ENCODE measurements at places on chromosomes 1 and 21.

DNA sequence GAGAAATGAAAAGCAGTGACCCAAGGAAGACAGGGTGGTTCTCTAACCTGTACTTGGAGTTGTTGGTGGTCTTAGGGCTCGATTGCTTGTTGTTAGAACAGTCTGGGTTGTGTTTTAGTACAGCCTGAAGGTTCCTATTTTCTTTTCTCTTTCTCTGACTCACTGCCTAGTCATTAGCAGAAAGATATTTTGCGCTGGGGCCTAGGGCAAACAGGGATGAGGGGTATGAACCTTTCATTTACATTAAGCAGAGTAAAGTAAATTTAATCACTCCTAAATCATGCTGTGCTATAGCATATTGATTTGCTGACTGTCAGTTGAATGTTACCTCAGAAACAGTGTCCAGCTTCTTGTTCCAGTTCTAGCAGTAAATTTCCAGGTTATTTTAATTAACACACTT lies 197.2 kb downstream of the RWDD3 start:
- no peak for DNase-seq

GRCh38 chr21:21631961-21632360 lies 633.8 kb downstream of the NCAM2 start:
- DNase-seq = no peak

GRCh38 chr21:42427809-42428419 lies 24.2 kb downstream of the UBASH3A start:
- no peak for DNase-seq

DNA sequence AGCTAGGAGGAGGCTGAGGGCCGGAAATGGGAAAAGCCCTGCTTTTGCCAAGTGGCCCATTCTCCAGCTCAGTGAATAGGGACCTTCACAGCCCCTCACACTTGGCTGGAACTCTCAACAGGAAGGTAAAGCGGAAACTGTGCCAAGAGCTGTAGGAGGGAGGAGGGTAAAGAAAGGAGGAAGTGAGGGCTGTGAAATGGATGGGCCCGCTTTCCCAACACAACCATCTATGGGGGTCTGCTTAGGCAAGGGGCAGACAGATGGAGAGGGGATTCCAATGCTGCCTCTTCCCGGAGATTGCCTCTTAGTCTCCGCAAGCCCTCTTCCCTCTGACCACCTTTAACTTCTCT lies 5.2 kb downstream of the INKA2 start:
- no peak for DNase-seq

All from epithelial cell of proximal tubule (primary cell).